ENCODE measurements at places on chromosomes 6 and 20. TPM values are rescaled to one million over a fixed set of nuclear protein-coding genes. Genes with fewer than 3 reads are reported as not detected.

DNA sequence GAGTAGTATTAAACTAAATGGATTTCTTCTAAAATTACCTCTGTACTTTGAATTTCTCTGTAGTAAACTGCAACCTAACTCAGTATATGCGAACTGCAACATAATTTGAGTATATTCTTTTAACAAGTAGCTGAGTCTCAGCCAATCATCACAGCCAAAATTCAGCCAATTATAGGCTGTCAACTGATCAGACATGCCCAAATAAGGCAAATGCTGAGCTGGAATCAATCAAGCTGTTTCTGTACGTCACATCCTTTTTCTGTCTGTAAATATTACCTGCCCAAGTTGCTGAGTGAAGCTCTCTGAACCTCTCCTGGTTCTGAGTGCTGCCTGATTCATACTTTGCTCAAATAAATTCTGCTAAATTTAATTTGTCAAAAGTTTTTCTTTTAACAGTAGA is 9.5 kb upstream of the C6orf58 start:
- no peaks in the 10 kb centered on the region for H3K4me1 ChIP-seq
- H3K36me3 ChIP-seq, result no peaks in the 10 kb centered on the region
- DNase-seq, result no peak
- no peak overlapping the region for H3K4me3 ChIP-seq

The FUT9 gene
- total RNA-seq, result not detected

DNA sequence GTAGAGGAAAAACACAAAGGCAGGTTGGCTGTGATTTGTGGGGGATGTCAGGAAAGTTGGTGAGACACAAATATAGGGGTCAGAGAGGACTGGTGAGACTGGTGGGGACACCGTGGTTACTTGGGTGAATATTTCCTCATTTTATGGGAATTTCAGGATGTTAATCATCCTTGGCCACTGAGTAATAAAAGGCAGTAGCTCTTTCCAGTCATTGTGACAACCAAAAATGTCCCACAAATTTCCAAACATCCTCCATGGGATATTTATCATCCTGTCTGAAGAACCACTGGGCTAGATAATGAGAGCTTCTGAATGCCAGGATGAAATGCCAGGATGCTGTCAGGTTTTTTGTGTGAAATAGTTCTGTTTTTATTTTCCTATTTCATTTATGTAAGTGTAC is 374.1 kb downstream of the CD109 start:
- no peaks in the 10 kb centered on the region for H3K27me3 ChIP-seq
- no peak overlapping the region for H3K4me3 ChIP-seq
- no peaks in the 10 kb centered on the region for H3K36me3 ChIP-seq
- H3K27ac ChIP-seq, result no peak overlapping the region

The HSPA12B gene
- 8.5 TPM for total RNA-seq

DNA sequence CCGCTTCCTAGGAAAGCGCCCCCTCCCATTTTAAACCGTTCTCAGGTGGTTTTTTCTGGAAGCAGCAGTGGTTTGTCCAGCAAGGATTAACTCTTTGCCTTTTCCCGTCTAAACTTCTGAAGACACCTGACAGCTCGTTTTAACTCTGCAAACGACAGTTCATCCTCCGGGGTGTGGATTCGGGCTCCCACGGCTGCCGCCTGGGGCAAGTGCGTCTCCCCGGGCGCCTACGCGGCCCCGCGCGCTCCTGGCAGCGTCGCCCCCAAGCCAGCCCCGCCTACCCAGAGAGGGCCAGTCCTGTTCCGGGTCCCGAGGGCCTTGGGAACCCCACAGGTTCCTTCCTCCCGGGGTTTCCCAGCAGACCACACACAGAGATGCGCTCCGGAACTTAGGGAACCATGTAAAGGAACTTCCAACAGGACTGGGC is 54.4 kb downstream of the PRR18 start:
- no peaks in the 10 kb centered on the region for H3K36me3 ChIP-seq
- no peak overlapping the region for H3K27ac ChIP-seq
- DNase-seq, result no peak
- H3K4me3 ChIP-seq, result peak overlapping the region; percentile 45
- no peaks in the 10 kb centered on the region for H3K4me1 ChIP-seq

The DEFB119 gene
- total RNA-seq, result not detected

The FOXA2 gene
- 0.72 TPM for total RNA-seq

GRCh38 chr20:15923030-15923776 is 650.0 kb downstream of the KIF16B start:
- H3K4me3 ChIP-seq, result no peak overlapping the region
- H3K27ac ChIP-seq, result no peak overlapping the region
- H3K4me1 ChIP-seq, result no peaks in the 10 kb centered on the region
- DNase-seq, result no peak
- H3K36me3 ChIP-seq, result no peaks in the 10 kb centered on the region

DNA sequence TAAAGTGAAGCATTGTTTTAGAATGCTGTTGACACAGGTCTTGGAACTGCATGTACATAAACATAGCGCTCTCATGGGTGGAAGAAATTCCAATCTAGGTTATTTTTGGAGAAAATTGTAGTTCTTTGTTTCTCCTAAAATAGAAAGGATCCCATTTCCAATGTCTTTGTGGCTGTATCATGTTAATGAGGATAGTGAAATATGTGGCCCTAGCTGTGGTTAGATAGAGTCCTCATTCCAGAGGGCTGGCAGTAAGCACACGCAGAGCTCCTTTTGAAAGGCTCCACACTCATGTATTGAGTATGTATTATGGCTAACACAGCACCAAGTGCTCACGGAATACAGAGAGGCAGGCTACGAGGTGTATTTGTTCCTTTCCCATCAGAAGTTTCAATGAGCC is 60.9 kb downstream of the SNRNP48 start:
- no peak overlapping the region for H3K27ac ChIP-seq
- no peak overlapping the region for H3K4me3 ChIP-seq
- H3K36me3 ChIP-seq, result no peaks in the 10 kb centered on the region
- no peak for DNase-seq

DNA sequence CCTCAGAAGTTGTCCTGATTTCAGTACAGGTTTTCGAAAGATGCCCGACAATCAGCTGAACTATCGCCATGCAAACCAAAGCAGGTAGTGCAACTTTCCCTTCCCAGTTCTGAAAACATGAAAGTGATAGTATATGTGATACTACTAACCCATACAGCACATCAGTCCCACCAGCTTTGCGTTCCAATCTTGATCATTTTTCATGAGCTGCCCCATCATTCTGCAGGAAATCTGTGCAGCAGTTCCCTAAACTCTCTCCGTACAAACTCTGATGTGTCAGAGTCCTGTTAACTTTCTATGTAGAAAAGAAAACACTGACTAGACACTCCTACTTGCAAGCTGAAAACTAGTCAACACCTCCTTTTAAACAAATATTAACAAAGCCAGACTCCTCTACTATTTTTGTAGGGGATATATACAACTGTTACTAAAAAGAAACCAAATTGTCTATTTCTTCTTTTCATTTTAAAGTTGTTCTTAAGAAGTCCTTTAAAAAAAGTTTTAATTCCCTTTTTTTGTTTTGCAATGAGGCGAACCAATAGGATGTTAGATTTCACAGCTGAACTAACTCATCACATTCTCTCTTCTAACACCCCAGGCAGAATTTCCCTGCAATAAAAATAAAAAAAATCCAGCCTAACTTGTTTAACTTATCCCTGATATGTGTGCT is 99.6 kb upstream of the DST start:
- DNase-seq, result no peak
- H3K27me3 ChIP-seq, result no peaks in the 10 kb centered on the region
- no peak overlapping the region for H3K4me3 ChIP-seq
- no peak overlapping the region for H3K27ac ChIP-seq
- peaks cover 61% of the 10 kb centered on the region for H3K4me1 ChIP-seq
- no peaks in the 10 kb centered on the region for H3K36me3 ChIP-seq

- H3K4me3 ChIP-seq, result no peak overlapping the region
- peaks cover 67% of the 10 kb centered on the region for H3K4me1 ChIP-seq
- H3K27ac ChIP-seq, result peak overlapping the region; percentile 87
- H3K36me3 ChIP-seq, result no peaks in the 10 kb centered on the region
Measured at GRCh38 chr20:50280851-50281655, 90.4 kb downstream of the CEBPB start.

The CLPSL1 gene
- not detected for total RNA-seq

DNA sequence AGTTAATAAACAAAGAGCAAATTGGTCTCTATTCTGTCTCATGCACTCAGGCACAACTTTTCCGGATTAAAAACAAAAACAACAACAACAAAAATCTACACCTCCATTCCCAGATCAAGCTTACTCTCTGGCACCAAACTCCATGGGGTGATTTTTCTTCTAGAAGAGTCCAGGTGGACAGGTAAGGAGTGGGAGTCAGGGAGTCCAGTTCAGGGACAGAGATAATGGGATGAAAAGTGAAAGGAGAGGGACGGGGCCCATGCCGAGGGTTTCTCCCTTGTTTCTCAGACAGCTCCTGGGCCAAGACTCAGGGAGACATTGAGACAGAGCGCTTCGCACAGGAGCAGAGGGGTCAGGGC is 437 bp upstream of the HLA-A start:
- H3K27me3 ChIP-seq, result no peaks in the 10 kb centered on the region
- H3K27ac ChIP-seq, result peak overlapping the region; percentile 81
- H3K4me3 ChIP-seq, result peak overlapping the region; percentile 63
- no peak for DNase-seq
- H3K36me3 ChIP-seq, result no peaks in the 10 kb centered on the region
- no peaks in the 10 kb centered on the region for H3K4me1 ChIP-seq

The OOEP gene
- not detected for total RNA-seq

DNA sequence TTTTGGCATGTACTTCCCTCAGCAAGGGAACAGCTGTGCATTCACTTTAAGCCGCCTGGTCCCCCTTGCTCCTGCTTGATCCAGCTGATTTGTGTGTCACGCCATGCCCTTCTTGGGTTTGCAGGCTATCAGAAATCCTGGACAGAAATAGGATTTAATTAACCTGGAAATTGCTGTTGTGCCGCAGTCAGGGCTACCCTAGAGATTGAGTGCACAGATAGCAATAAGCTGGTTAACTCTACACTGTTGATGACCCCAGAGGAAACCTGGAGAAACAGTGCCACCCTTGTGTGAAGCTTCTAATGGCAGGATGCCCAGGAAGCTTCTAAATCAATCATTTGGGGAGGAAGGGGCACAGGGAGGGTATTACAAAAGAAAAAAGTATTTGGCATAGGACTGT is 199.0 kb downstream of the JARID2 start:
- H3K27me3 ChIP-seq, result no peaks in the 10 kb centered on the region
- H3K4me3 ChIP-seq, result no peak overlapping the region
- peaks cover 60% of the 10 kb centered on the region for H3K4me1 ChIP-seq
- H3K36me3 ChIP-seq, result no peaks in the 10 kb centered on the region
- peak overlapping the region; percentile 71 for H3K27ac ChIP-seq

The BEND6 gene
- total RNA-seq, result 0.97 TPM

Measured in gastrocnemius medialis (tissue), 4 donors.